ENCODE measurements at places on chromosomes 12 and 14.

DNA sequence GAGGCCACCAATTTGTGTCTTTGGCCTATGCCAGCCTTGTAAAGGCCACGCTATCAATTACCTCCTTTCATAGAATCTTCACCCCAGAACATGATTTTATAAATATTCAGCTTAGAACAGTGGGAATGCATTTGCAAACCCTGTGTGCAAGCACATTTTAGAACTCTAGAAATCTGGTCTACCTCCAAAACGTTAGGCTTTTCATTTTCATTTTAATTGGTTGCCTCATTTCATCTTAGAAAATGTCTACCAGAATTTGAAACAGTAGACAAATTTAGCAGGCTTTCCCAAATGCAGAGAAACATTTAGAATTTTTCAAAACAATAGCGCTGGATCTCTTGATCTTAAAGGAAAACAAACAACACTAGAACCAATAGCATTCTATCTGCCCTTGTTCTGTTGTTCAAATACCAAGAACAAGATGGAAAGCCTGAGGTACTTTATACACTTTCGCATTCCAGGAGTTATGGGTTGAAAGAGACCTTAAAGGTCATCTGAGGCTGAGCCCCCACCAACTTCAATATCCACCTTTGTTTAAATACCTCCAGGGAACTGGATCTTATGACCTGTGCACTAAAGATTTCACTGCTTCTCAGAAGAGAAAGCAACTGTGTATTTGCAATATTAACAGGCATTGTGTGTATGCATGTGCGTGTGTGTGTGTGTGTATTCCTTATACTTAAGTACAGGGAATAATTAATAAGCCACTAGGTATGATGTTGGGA lies 185.1 kb downstream of the C12orf42 start:
- DNase-seq = no peak

- no peak for DNase-seq
Measured at GRCh38 chr12:45294906-45295305, 79.0 kb downstream of the ANO6 start.

DNA sequence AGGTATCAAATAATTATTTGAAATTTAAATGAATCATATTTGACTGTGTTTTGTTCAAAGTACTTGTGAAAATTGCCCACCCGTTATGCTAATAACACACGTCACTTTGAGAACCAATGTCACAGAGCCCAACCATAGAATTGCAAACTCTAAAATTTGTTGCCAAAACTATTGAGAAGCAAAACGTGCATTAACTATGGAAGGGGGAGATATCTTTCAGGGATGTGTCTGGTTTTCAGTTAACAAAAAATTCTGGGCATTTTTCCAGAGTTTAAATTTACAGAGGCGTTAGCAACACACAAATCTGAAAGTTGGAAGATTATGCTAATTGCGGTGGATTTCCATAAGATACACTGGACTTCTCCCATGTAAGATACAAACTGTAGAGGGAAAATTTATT lies 371.8 kb upstream of the E2F7 start:
- no peak for DNase-seq

- DNase-seq = no peak
Measured at GRCh38 chr12:79932357-79932756, 2.5 kb downstream of the PPP1R12A start.

DNA sequence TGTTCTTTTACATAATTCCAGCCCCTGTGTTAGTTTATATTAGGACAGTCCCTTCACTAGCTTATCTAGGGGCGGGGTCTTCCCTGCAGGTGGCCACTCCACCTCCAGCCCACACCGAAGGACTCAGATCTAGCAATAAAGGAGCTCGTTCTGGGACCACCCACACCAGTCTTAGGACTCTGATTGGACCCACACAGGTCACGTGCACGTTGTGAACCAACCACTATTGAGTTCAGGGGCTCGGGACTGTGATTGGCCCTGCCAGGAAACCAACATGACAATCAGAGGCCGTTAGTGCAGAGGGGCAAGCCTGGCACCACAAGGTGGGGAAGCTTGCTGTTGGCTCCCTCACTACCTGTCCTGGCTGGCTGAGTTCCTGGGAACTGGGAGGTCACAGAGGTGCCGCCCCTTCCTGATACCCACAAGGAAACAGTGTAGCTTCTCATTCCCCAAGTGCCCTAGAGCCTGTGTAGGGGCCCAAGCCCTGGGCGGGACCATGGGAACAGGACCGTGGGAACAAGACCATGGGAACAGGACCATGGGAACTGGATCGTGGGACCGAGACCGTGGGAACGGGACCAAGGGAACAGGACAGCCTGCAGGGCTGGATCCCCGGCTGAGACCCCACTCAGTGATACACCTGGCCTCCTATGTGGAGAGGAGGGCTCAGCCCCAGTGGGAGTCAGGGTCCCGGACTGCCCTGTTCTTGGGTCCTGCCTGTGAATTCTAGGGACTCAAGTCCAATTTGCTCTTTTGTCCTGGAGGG lies 297.8 kb downstream of the ADGRD1 start:
- DNase-seq = no peak

- no peak for DNase-seq
Measured at GRCh38 chr12:112091563-112091962, 17.0 kb downstream of the NAA25 start.

DNA sequence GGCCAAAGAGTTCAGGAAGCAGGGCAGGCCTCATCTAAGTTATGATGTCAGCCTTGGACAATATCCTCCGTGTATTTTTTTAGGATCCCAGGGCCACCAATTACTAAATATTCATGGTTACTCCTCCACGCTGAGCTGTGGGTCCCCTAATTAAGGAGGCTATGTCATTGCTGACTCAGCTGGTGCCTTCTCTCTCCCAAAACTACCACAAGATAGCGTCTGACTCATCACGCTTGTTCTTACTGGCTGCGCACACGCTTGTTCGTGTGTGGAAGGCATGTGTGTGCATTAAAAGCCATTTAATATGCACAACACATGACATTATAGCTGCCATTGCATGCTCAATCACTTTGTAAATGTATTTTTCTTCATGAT lies 78.3 kb downstream of the GSC start:
- no peak for DNase-seq

Measured in iPS-NIHi11 (cell line).